ENCODE measurements at places on chromosomes 7 and 10.

DNA sequence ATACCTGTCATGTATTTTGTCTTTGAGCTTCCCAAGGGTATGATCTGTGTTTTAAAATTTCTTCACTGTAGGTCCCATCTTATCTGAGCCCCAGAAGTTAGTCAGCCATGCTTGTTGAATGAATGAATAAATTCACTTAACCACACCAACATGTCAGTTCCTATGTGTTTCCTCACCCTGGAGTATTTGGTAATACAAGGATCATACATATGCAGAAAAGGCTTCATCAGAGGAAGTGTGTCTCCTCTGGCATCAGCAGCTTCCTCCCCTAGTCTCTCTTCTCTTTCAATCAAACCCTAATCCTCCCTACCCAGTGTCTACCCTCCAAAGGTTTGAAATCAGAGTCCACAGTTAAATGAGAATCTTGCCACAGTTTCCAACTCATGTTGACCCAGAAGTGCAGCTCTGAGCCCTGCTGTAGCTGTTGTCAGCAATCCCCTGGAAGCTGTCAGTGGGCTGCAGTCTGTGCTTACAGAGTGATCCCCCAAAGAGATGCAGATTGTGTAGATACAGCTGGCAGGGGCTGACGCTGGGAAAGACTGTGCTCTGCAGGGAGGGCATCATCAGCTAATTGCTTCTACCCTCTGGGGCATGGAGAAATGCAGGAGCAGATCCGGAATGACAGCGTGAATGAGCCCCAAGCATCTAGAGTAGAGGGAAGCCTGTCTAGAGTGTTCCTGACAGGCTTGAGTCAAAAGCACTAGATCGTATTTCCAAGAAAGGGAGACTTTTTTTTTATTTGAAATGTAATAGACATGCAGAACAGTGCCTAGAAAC lies 105.0 kb upstream of the WDR11 start:
- no peak for DNase-seq

- no peak for DNase-seq
Observed at GRCh38 chr10:120473593-120473992, 16.6 kb downstream of the PLPP4 start.

- no peak for DNase-seq
Observed at GRCh38 chr7:46568420-46569132, 647.5 kb upstream of the IGFBP3 start.

DNA sequence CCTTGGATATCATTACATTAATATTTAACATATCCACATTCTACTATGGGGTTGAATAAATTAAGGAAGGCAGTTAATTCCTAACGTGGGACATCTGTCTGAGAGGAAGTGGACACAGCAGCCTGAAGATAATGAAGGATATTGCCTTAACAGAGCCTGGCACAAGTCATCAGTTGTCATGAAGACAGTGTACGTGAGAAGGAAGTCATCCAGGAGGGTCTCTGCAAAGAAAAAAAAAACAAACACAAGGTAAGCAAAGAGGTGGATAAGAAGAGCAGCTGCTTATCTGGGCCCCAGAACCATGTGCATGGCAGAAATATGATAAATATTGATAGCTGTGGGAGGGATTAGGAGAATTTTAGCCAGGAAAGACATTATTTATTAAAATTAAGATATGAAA lies 190.0 kb downstream of the RAPGEF5 start:
- no peak for DNase-seq

- DNase-seq = no peak
Observed at GRCh38 chr10:71065659-71066058, 146.7 kb upstream of the UNC5B start.

- no peak for DNase-seq
Observed at GRCh38 chr10:95788830-95789229, 32.9 kb downstream of the ENTPD1 start.
